ENCODE measurements at places on chromosomes 1 and 21.
A peak's percentile ranks its signal among the peaks of the same experiment; 100 is the strongest.

GRCh38 chr1:17028662-17029188, 17.0 kb upstream of the ATP13A2 start:
- no peak for ATAC-seq
- H3K4me1 ChIP-seq, result peaks cover 5% of the 10 kb centered on the region
- H3K36me3 ChIP-seq, result peaks cover 3% of the 10 kb centered on the region
- H3K27ac ChIP-seq, result no peak overlapping the region
- H3K4me3 ChIP-seq, result no peak overlapping the region

GRCh38 chr1:26719205-26719604, 23.4 kb downstream of the ARID1A start:
- peaks cover 98% of the 10 kb centered on the region for H3K4me1 ChIP-seq
- H3K27me3 ChIP-seq, result no peaks in the 10 kb centered on the region
- no peak overlapping the region for H3K4me3 ChIP-seq

DNA sequence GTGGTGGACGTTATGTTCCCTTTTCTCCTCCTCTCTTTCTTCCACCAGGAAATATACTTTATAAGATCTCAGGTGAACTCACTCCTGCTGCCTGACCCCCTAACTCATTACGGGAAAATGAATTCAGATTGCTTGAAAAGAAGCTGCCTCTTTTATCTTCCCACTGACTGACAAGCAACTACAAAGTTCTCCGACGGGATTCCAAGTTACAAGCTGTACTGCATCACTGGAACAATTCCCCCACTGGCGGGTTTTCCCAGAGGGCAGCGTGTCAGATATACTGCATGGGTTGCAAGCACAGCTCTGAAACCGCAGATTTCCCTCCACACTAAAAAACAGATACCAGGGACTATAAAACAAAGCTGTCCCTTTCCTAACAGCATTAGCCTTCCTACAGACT, 390.6 kb downstream of the KCTD3 start:
- H3K27me3 ChIP-seq, result no peaks in the 10 kb centered on the region
- no peak for ATAC-seq
- H3K4me1 ChIP-seq, result no peaks in the 10 kb centered on the region
- no peak overlapping the region for H3K4me3 ChIP-seq
- no peak overlapping the region for H3K27ac ChIP-seq
- H3K36me3 ChIP-seq, result no peaks in the 10 kb centered on the region

DNA sequence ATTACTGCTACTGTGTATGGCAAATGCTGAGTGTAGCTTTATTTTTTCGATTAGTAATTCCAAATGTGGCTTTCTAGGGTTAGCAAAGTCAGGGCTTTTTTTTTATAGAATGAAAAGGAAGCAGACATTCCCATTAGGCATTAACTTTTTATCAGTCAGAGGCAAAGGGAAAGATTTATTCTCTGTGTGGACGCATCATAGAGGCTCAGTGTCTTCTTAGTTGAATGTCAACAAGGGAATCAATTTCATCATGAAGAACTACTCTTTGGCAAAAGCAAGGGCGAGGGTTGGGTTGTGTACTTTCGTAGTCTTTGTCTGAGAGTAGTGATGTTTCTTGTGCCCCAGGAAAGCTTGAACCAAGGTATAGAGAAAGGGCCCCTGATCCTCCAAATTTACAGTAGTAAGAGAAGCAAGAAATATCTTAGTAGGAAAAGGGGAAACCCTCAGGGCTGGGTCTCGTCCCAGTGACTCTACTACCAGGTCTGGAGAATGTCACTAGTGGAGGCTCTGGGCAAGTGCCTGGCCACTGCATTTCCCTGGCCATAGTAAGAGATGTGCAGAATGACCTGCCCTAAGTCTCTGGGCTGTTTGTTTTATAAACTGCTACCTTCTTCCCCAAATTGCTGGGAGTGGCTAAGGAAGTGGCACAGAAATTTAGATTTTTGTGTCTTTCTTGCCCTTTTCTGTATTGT, 30.0 kb upstream of the MACF1 start:
- peaks cover 94% of the 10 kb centered on the region for H3K4me1 ChIP-seq
- no peaks in the 10 kb centered on the region for H3K27me3 ChIP-seq
- peak overlapping the region; percentile 83 for H3K27ac ChIP-seq
- no peak for ATAC-seq
- no peaks in the 10 kb centered on the region for H3K36me3 ChIP-seq

DNA sequence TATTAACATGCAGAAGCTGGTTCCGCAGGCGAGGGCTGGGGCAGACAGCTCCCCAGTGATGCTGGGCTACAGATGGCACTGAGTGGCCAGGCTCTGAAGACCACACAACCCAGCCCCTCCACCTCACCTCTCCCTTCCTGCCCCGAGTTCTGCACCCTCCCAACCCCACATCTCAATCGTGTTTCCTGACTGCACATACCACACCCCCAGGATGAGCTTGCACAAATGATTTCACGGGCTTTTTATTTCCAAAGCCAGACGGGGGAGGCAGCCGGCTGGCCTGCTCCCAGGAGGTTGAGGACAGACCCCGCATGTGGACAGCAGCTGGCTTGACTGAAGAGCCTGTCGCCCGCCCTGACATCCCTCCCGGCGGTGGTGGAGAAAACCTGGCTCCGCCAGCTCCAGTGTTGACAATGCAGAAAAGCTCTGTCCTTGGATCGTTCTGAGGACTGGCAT, 21.4 kb upstream of the ALDH4A1 start:
- H3K36me3 ChIP-seq, result no peaks in the 10 kb centered on the region
- ATAC-seq, result no peak
- H3K4me3 ChIP-seq, result no peak overlapping the region
- peak overlapping the region; percentile 94 for H3K27ac ChIP-seq

- no peaks in the 10 kb centered on the region for H3K36me3 ChIP-seq
- ATAC-seq, result no peak
- H3K4me1 ChIP-seq, result no peaks in the 10 kb centered on the region
- H3K4me3 ChIP-seq, result no peak overlapping the region
- H3K27me3 ChIP-seq, result no peaks in the 10 kb centered on the region
Observed at GRCh38 chr1:77446841-77447555, 165.2 kb downstream of the AK5 start.

Data from gastroesophageal sphincter (tissue), 4 donors.